MM.1S (cell line): ENCODE measurements at places on chromosomes 1 and 21.

DNA sequence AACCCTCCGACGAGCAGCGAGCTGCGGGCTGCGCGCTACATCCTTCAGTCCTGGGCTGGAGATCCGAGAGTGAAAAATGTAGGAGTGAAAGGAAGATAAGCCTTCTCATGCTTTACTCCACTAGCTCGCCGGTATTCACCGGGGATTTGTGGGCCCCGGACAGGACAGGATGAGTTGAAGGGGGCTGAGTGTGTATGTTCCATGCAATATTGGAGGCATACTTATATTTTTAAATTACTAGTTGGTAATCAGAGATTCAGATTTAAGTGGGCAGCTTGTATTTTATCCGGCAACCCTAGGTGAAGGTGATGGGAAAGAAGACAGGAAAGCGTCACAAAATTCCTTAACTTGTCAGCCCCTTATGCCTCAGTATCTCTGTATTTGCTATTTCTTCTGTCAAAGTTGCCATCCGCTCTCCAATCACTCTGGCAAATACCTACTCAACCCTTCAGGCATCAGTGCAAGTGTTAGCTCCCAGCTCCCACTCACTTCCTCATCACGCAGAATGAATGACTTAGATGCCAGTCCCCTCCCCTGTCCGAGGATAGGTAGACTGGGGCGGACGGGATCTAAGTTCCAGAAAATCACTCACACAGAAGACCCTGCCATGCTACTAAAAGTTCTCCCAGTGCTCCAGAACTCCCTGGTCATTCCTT is 503 bp upstream of the PIGM start:
- no peak for DNase-seq

- no peak for DNase-seq
Measured at GRCh38 chr1:232754930-232755329, 50.3 kb upstream of the MAP10 start.

DNA sequence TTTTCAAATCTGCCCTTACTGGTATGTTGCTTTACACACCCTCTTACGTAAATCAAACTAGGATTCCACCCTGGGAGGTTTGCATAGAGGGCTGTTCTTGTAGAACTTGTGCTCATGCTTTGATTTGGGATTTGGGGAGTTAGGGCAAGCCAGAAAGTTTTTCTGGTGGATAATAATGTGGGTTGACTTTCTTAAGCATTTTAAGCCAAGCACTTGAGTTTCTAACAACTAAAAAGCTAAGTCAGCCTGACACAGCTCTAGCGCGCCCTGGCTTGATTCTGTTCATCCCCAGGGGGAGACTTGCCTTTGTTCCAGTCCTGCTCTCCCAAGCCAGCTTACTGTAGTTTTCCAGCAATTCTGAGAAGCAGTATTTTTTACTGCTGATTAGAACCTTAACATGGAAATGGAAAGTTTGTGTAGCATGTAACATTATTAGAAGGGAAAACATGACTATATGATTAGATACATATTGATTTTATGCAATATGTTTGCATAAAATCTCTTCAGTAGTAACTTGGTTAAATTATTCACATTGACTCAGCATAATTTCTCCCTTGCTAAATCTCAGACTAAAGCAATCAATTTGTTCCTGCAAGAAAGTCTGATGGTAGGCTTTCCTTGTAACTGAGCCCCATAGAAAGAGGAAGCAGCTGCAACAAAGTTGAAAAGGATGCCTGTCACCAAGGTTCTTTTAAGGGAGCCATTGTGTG is 11.0 kb upstream of the PGD start:
- peak; percentile 11 for DNase-seq

GRCh38 chr21:34914239-34914638 is 134.9 kb downstream of the RUNX1 start:
- DNase-seq: no peak

DNA sequence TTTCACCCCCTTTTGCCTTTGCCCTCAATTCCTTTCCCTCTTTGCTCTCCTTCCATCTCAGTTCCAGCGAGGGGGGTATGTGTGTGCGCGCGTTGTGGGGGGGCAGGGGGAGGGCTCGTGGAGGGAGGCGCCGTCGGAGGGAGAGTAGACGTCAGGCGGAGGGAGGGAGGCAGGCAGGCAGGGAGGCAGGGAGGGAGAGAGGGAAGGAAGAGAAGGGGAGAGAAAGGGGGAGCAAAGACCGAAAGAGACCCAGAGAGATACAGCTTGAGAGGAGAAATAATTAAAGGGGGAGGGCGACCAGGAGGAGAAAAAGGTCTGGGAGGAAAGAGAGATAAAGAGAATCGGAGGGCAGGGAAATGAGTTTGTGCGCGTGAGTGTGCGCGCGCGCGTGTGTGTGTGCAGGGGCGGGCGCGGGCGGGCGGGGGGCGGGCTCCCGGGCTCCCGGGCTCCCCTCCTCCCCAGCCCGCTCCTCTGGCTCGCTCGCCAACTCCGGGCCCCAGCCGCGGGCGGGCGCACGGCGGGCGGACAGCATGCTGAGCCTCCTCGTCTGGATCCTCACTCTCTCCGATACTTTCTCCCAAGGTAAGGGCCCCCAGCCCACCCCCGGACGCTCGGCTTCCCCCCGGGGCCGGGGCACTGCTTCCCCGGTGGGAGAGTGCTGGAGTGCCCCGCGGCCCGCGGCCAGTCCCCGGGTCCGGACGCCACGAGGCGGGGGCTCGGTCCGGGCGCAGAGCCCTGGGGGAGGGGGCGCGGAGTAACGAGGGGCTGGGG is at the start of gene KIRREL1:
Gene KIRREL1 (plus strand): TSS at position 499 of the 771 bp plus-strand sequence. CDS start 32 bp downstream, at position 531.
- peak; percentile 16 for DNase-seq

GRCh38 chr1:94620345-94621031 is 78.9 kb upstream of the F3 start:
- no peak for DNase-seq

GRCh38 chr1:9652379-9653209 is 1.1 kb downstream of the PIK3CD start:
- DNase-seq: no peak

GRCh38 chr21:26123012-26123411 is 47.6 kb downstream of the APP start:
- DNase-seq: no peak

DNA sequence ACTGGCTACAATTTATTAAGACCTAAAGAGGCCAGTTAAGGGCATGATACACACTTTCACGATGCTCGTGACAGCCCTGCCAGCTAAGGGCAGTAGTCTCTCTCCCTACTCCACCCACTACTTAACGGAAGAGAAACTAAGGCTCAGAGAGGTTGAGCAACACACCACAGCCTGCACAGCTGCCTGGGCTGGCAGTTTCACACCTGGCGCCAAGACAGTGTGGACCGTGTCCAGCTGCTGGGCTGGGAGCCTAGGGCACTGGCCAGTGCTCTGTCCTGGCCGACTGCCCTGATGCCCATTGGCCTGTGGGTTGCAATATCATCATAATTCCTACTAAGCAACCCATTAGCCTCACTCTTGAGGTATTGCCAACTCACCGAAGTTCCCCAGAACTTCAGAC is 27.6 kb downstream of the TENT5C start:
- DNase-seq: peak; percentile 66

DNA sequence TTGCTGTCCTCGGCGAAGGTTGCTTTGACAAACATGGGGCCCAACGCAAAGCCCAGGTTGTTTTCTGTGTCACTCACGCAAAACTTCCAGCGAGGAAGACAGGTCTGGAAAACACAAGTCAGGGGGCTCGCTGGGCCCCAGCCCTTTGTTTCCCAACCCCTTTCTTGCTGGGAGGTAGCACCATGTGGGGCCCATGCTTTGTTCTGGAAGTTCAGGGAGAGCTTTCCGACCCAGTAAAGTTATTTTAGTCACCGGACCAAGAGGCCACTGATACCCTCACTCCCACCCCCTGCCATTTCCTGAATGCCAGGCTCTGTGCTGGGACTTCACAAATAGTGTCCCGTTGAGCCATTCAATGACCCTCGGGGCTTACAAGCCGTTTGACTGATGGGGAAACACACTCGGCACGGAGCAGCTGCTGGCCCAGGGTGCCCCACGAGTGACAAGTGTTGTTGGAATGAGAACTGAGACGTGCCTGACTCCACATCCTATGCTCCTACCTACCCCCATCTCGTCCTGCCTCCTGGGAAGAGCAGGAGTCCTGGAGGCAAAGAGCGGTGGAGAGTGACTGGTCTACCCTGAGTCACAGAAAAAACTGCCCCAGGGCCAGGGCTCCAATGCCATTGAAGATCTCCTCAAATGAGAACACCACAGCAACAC is 52.0 kb downstream of the ECE1 start:
- DNase-seq: no peak

GRCh38 chr1:3022511-3022973 is 1.3 kb downstream of the ACTRT2 start:
- no peak for DNase-seq

GRCh38 chr1:213602796-213603486 is 384.8 kb upstream of the PROX1 start:
- no peak for DNase-seq

- DNase-seq: no peak
Measured at GRCh38 chr1:115077286-115077983, 11.9 kb downstream of the TSPAN2 start.

- DNase-seq: no peak
Measured at GRCh38 chr1:63679076-63679475, 85.9 kb downstream of the PGM1 start.

- DNase-seq: no peak
Measured at GRCh38 chr1:58717979-58718378, 18.1 kb upstream of the MYSM1 start.

DNA sequence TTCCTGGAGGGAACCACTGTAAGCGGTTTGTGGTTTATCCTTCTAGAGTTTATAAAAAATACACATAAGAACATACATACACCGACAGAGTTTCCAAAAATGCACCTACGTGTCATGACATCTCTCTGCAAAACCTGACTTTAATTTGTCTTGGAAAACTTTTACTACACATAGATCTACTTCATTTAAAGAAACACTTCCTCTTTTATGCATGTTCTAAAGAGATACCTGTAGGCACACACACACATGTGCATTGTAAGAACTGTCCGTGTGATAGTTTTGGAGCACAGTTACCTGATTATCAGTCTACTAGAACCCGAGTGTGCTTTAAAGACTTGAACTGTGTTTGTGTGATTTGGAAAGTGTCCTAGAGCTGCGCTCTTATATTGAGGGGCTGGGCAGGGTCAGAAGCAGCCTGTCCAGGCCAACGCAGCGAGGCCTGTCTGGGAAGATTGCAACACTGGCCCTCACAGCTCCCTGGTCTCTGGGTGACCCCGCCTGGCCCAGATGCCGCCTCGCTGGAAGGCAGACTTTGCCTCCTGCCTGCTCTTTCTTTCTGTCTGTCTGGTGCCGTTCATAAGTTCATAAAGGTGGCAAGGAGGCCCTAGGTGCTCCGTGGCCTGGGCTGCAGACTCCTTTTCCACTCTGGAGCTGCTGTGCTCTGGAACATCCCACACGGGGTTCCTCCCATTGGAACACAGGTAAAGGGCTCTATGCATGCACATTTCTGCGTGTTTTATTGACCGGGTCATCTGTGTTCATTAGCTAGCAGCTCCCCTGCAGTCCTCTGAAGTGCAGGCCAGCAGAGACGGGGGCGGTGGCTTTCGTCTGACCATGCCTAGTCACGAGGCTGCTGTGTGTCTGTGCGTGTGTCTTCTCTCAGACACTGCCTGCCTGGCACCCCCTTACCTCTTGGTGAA is 46.3 kb downstream of the AGPAT3 start:
- DNase-seq: no peak

DNA sequence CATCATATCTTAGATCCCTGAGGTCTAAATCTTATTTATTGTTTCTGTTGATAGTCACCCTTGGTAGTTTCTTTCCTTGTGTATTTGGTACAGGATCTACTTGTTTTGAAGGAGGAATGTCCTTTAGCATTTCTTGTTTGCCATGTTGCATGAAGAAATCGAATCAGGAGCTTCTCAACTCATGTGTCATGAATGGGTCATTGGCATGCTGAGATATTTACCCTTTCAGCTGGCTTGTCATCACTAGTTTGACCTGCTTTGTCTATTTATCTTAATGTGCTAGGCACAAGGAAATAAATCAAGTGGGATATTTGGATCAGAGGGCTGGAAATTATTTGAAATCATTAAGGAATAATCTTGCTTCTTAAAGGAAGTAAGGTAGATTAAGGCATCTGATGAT is 23.8 kb downstream of the THEM4 start:
- DNase-seq: no peak
